ENCODE measurements at places on chromosomes 6 and 20. TPM values are rescaled to one million over a fixed set of nuclear protein-coding genes. Genes with fewer than 3 reads are reported as not detected.

C6orf132 gene
- total RNA-seq = 0.13 TPM

ATF6B gene
- total RNA-seq = 55.2 TPM

XKR7 gene
- not detected for total RNA-seq

DEFB129 gene
- not detected for total RNA-seq

IFT52 gene
- 14.2 TPM for total RNA-seq

GRM1 gene
- total RNA-seq = not detected

SAPCD1 gene
- 18.7 TPM for total RNA-seq

GGTLC1 gene
- total RNA-seq = not detected

ELOVL4 gene
- total RNA-seq = 1.4 TPM

GPLD1 gene
- 0.51 TPM for total RNA-seq

BEND6 gene
- not detected for total RNA-seq

MANEA gene
- total RNA-seq = 16.1 TPM

MRS2 gene
- 26.3 TPM for total RNA-seq

ULBP1 gene
- 2.5 TPM for total RNA-seq

CCR6 gene
- total RNA-seq = not detected

TSHZ2 gene
- 0.38 TPM for total RNA-seq

ARG1 gene
- not detected for total RNA-seq

RING1 gene
- 27.5 TPM for total RNA-seq

TRIM15 gene
- not detected for total RNA-seq

HSPA1A gene
- 37.8 TPM for total RNA-seq

SLC17A3 gene
- not detected for total RNA-seq

BHLHE23 gene
- total RNA-seq = not detected

SLC26A8 gene
- total RNA-seq = not detected

LY6G5C gene
- 1.6 TPM for total RNA-seq

SLC18B1 gene
- total RNA-seq = 7.0 TPM

TGM2 gene
- total RNA-seq = not detected

TDP2 gene
- 37.4 TPM for total RNA-seq

FAM83C gene
- total RNA-seq = not detected

SLC17A1 gene
- not detected for total RNA-seq

ASF1A gene
- 36.4 TPM for total RNA-seq

RAB22A gene
- 8.3 TPM for total RNA-seq

RSPH4A gene
- not detected for total RNA-seq

NRSN1 gene
- total RNA-seq = not detected

RTF2 gene
- total RNA-seq = 76.7 TPM

BPIFB2 gene
- not detected for total RNA-seq

DEF6 gene
- 97.1 TPM for total RNA-seq

C6orf52 gene
- total RNA-seq = 2.6 TPM

RNF146 gene
- 13.2 TPM for total RNA-seq

FAM217A gene
- not detected for total RNA-seq

PTGIS gene
- total RNA-seq = 1.6 TPM

SIRPA gene
- 0.09 TPM for total RNA-seq

CDSN gene
- total RNA-seq = not detected

MC3R gene
- not detected for total RNA-seq

MCCD1 gene
- not detected for total RNA-seq

MEP1A gene
- total RNA-seq = not detected

SLC35F1 gene
- 0.09 TPM for total RNA-seq

GLP1R gene
- total RNA-seq = 0.81 TPM

PRDM1 gene
- 24.7 TPM for total RNA-seq

C6orf58 gene
- not detected for total RNA-seq

ECT2L gene
- not detected for total RNA-seq
